ENCODE measurements at places on chromosomes 1 and 21.

- DNase-seq = no peak
Observed at GRCh38 chr1:228337711-228338520, 68.7 kb downstream of the TRIM11 start.

- no peak for DNase-seq
Observed at GRCh38 chr1:184393962-184394361, 7.1 kb downstream of the C1orf21 start.

DNA sequence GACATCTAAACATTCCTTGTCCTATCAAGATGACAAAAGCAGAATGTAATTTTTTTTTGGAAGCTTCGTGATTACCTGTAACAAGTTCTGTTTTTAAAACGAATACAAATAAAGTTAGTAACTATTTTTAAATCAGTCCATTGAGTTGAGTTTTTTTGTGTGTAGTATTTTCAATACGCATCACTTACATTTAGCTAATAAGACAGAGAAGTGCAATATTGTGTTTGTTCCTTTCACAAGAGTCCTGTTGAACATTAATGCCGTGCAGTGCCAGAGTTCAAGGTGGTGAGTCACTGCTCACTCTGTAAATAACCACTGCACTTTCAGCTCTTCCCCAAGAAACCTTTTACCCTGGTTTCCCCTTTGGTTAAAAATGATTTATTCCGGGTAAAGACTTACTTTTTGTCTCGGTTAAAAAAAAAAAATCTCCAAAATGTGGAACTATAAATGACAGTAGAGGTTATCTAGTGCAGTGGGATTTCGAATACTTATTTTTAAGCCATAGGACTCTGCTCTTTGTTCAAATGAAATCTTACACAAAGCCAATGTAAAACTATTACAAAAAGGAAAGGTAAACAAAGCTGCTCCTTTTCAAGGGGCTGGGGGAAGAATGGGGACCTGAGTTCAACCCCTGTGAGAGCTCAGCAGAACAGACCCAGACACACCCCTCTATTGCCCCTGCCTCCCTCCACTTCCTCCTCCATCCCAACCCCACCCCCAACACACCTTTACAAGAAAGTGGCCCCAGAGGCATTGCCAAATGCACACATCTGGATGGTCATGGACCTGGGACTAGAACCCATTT, 14.8 kb upstream of the NCMAP start:
- no peak for DNase-seq

- DNase-seq = no peak
Observed at GRCh38 chr1:101444381-101444780, 207.6 kb downstream of the S1PR1 start.

DNA sequence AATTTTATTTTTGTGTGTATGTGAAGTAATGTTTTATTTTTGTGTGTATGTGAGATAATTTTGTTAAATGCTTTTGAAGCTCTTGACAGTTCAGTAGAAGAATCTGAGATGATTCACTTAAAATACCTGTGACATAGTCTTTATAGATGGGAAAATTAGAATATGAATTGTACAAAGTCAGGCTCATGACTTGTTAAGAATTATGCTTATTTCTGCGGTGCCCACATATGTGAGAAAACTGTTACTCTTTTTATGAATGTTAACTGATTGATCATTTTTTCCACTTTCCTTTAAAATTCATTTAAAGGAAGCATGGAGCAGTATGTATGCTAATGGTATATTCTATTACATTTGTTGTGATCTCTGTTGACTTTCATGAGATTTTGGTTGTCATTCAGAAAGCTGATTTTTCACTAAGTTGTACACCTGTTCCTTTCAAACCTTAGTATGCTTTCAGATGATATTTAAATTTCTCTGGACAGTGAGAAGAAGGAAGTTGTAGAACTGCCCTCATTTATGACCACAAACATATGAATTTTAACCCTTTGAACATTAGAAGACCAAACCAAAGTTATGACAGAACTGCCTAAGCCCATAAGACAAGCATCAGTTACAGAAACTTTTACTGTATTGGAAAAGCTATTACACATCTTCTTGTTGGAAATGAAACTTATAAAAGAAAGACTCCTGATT, 110.1 kb downstream of the POU2F1 start:
- DNase-seq = no peak

DNA sequence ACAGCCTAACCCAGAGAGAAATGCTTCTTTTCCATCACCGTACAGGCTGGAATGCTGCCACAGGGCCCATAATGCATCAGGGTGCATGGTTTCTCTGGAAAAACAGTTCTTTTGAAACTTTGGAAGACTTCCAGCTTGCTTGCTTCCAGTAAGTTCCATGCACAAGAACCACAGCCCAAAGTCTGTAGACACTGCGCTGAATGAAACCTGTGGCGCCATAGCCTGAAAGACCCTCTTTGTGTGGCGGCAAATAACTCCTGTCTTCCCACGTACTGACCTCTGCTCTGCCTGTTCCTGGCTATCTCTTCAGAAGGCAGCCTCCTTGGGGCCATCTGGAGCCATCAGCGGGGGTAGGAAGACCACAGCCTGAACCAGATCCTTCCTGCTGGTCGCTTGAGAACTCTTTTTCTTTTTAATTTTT, 15.1 kb downstream of the MIIP start:
- no peak for DNase-seq

GRCh38 chr1:185573162-185573561, 161.0 kb upstream of the HMCN1 start:
- DNase-seq = no peak

DNA sequence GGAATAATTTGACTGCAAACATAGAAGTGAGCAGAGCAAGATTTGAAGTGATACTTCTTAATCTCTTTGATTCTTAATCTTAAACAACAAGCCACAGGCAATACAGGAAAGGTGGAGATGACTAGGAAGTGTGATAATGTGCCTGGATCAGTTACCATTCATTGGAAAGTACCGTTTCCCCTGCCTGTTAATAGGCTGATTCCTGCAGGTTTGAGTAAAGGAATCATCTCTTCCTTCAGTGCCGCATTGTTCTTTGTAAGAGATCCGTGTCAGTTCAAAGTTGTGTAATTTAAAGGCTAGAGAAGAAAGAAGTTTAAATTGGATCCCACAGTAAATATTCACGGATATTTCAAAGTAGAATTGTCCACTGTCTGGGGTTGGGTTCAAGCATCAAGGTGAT, 43.5 kb upstream of the BCL10 start:
- DNase-seq = no peak

DNA sequence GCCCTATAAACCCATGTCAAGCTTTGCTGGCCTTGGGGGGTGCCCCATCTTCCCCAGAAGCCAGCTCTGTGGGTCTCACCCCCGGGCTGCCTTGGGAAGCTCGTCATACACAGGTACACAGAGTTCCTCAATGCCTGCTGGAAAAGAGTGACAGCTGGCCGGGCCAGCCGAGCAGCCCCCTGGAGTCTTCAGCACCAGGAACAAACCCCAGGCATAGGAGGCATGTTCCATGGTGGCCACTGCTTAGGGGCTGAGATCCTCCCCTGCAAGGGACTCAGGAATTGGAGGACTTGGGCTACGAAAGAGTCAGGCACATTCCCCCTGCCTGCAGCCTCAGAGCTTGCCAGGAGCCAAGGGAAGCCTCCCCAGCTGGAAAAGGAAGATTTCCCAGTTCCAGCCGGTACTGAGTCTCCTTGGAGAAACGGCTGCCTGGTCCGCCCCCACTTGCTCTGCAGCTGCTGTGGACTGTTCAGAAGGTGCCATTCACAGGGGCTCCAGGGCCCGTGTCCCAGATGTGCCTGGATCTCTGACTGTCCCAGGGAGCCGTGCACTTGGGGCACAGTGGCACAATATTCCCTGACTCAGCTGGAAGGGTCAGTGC, 89.5 kb downstream of the STUM start:
- DNase-seq = no peak

DNA sequence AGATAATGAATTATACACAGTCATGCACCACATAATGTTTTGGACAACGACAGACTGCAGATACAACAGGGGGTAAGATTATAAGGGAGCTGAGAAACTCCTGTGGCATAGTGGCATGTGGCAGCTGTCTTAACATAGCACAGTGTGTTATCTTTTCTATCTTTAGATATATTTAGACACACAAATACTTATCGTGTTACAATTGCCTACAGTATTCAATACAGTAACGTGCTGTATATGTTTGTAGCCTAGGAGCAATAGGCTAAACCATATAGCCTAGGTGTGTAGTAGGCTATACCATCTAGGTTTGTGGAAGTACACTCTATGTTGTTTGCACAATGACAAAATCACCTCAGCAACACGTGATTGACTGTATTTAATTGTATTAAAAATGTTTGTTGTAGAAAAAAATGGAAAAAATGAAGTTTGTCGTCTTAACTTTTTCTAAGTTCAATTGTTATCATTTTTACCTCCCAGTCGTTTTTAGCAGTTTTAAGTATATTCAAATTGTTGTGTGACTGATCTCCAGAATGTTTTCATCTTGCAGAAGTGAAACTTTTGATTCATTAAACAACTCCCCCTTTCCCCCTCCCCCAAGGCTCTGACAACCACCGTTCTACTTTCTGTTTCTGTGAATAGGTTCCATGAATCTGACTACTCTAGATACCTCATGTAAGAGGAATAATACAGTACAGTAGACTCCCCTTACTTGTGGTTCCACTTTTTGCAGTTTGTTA, 351.0 kb upstream of the B3GALT2 start:
- DNase-seq = no peak

GRCh38 chr1:220882061-220882891, 3.0 kb downstream of the HLX start:
- DNase-seq = no peak

DNA sequence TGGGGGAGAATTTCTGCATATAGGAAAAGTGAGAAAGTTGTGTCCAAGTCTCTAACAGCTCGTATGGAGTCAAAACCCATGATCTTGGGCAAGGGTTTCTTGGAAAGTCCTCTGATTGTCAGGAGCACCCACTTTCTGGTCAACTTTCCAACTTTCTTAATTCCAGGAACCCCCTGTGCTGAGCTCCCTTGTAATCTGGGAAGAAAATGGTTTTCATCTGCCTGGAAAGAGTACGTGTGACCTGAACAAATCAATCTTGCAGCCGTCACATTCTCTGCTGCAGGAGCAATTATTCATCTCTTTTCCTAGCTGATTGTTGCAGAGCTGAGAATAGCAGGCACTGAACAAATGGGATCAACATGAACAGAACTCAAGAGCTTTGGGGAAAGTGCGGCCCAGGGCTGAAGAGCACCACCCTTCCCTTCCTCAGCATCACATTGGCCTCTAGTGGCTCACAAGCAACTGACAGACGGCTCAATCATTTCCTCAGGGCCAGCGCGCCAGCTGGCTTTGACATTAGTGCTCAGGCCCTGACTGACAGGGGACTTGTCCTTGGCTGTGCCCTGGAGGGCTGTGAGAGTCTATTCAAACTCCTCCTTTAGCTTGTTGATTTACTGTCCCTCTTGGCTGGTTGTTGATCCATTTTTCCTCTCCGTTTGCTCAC, 295.2 kb downstream of the HLX start:
- no peak for DNase-seq

DNA sequence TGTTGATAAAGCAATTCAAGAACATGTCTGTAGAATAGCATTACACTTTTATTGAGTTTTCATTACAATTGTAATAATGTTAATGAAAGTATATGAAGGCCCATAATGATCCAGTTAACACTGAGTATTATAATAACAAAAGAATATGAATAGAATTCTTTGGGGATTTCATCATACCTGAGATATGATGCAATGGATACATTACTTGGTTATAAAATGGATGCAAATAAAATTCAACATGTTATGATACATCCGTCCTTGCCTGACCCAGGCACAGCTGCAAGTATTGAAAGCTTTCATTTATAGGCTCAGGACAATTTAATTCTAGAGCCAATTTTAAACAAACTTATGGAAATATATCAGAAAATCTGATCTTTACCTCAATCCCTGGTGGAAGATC, 8.2 kb upstream of the KCNA3 start:
- DNase-seq = no peak

- no peak for DNase-seq
Observed at GRCh38 chr1:1024771-1025699, 5.1 kb downstream of the AGRN start.

- DNase-seq = no peak
Observed at GRCh38 chr1:69175053-69175452, 392.7 kb upstream of the LRRC7 start.

- no peak for DNase-seq
Observed at GRCh38 chr1:56170784-56171320, 408.5 kb downstream of the PLPP3 start.

DNA sequence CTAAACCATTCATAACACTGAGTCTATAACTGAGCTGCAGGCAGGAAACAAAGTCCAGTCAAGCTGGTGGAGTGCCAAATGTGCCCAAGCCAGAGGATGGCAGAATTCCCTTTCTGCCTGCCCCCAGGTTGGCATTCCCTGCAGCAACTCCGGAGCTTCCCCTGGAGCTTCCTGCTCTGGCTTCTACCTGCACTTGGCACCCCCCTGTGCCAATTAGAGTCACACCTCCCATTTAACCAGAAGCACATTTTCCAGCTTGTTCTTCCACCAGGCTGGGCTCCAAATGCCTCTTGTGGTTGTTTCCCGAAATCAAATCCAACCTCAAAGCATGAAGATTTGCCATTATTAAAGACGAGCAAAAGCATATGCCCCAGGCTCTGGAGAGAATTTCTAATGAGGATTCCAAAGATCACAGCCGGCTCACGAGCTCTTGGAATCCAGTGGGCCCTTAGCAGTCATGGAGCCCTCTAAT, 294.5 kb downstream of the RRAGC start:
- DNase-seq = no peak

- no peak for DNase-seq
Observed at GRCh38 chr1:44326024-44326701, 28.9 kb downstream of the ERI3 start.

DNA sequence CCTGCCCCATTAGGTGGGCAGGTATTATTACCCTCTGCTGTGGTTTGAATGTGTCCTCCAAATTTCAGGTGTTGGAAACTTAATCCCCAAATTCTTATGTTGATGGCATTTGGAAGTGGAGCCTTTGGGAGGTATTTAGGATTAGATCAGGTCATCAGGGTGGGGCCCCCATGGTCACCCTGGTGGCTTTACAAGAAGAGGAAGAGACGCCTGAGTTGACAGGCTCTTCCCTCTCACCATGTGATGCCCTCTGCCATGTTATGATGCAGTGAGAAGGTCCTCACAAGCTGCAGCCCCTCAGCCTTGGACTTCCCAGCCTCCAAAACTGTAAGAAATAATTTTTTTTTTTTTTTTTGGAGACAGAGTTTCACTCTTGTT, 8.8 kb upstream of the THEMIS2 start:
- DNase-seq = no peak

DNA sequence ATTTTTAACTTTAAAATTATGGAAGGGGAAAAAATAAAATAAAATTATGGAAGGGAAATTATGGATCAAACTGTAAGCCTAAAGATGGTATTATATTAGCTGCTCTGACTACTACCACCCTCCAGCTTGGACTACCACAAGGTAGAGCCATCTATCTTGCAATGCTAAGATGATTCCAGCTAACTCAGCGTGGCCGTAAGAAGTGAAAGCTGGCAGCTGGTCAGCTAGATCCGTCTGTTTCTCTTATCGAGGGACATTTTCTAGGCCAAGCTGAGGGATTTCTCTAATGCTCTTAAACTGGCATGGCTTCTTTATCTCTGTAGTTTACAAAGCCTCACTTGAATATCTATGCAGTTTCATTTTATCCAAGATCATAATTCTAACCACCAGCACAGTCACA, 31.5 kb downstream of the LYST start:
- DNase-seq = no peak
